ENCODE measurements at places on chromosomes 5 and 9. TPM values are rescaled to one million over a fixed set of nuclear protein-coding genes. Genes with fewer than 3 reads are reported as not detected.

GZMA gene
- not detected for total RNA-seq

HDHD3 gene
- 35.2 TPM for total RNA-seq

MLANA gene
- total RNA-seq, result not detected

SLC9A3 gene
- total RNA-seq, result 1.1 TPM

MED7 gene
- 21.2 TPM for total RNA-seq

HSPB3 gene
- not detected for total RNA-seq

IFNA2 gene
- total RNA-seq, result not detected

EPB41L4B gene
- 5.8 TPM for total RNA-seq

DCAF12 gene
- 20.8 TPM for total RNA-seq

ADAMTS12 gene
- 1.2 TPM for total RNA-seq

GPBP1 gene
- 105 TPM for total RNA-seq

MAT2B gene
- 81.6 TPM for total RNA-seq

NRG2 gene
- total RNA-seq, result 3.1 TPM

OCLN gene
- 154 TPM for total RNA-seq

PCDHA11 gene
- total RNA-seq, result 0.64 TPM

RIC1 gene
- 11.4 TPM for total RNA-seq

KIF24 gene
- 4.1 TPM for total RNA-seq

SPATA31C1 gene
- not detected for total RNA-seq

- DNase-seq, result no peak
These were observed 3.7 kb upstream of the IRX2 start for GRCh38 chr5:2755076-2755680.

DNA sequence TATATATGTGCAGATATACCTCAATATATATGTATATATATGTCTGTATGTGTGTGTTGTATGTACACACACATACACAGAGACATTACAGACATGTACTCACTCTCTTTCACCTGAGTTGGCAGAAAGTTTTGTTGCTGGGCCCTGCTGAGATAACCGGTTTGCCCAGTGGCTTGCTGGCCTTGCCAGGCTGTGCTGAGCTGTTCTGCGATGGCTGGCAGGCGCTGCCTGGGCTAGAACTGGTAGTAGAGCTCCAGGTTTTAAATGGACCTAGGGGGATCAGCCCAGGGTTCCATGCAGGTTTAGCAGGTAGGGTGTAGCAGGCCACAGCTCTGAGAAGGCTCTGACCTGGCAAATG is 394.3 kb downstream of the GADD45G start:
- DNase-seq, result peak; percentile 66

DNA sequence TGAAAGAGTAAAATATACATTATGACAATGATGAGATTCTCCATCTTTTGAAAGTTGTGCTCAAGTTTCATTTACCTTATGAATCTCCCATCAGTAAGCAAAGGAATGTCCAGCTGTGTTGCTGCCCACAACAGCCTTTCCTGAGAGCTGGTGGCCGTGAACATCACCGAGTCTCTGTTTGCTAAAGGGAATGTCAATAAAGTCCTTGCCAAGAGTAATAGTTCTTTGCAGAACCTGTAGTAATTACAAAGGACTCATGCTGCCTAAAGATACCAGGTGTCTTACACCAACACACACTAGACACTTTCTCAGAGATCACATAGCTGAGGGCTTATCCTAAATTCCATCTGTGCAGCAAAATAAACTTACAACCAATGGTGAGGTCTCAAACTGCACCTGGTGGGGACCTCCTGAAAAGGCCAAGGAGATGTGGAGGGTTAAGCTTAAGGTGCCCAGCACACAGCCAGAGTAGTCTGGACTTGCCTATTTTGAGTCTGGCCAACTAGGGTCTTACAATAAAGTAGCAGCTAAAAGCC is 111.1 kb upstream of the DAPK1 start:
- DNase-seq, result no peak

DNA sequence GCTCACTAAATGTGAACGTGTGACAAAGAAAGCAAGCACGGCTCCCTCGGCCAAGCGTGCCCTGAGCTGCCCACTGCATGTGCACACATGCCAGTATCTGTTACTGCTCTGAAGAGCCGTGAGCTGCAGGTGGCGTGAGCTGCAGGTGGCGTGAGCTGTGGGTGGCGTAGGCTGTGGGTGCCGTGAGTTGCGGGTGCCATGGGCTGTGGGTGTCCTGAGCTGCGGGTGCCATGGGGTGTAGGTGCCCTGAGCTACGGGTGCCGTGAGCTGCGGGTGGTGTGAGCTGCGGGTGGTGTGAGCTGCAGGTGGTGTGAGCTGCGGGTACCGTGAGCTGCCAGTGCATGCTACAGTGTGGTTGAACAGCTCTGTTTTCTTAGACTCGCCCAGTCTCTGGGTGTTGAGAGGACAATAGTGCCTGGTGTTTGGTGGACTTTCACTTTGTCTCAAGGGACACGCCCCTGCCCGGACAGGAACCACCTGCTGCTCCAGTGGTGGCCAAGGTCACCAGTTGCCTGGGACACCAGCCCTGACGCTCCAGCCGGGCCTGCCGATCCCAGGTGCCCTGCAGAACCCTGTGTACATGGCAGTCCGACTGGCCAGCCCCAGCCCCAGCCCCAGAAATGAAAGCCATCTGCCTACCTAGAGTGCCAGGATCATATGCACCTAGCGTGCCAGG is 6.7 kb downstream of the CCDC187 start:
- peak; percentile 58 for DNase-seq

GRCh38 chr5:104178066-104178465 is 615.5 kb upstream of the NUDT12 start:
- no peak for DNase-seq

- no peak for DNase-seq
These were observed 446.1 kb upstream of the CDH10 start for GRCh38 chr5:25090854-25091253.

DNA sequence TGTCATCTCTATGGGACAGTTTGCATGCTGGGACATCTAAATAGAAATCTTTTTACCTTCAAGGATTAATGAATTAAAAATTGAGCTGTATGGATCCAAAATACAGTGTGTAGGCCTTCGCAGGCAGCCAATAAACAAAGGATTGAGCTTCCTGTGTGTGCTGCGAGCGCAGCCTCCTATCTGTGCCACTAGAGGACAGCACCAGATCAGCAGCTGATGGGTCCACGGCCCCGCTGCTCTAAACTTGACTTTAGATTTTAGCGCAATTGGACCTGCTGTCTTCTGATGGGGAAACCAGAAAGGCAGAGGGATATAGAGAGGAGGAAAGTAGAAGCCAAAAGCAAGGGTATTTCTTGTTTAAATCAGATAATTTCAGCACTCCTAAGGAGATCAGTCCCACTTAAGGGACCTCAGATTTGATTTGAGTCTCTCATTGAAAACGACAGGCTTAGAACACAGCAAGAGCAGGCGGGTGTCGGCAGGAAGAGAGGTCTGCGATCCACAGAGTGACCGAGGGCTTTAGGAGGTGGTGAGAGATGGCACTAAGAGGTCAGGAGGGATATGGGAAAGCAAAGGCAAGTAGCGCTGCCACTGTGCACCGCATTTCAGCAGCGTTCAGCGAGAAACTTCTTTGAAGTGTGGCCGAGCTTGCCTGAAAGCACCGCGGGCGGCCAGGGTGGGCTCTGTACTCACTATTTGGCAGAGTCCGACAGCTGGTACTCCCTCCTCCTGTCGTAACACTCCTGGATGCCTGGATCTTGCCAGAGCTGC is 214.3 kb downstream of the GNA14 start:
- peak; percentile 43 for DNase-seq

GRCh38 chr9:132768932-132769905 is 99.0 kb downstream of the GTF3C4 start:
- peak; percentile 60 for DNase-seq

GRCh38 chr9:93319992-93320500 is 131.4 kb upstream of the FAM120A start:
- DNase-seq, result no peak

DNA sequence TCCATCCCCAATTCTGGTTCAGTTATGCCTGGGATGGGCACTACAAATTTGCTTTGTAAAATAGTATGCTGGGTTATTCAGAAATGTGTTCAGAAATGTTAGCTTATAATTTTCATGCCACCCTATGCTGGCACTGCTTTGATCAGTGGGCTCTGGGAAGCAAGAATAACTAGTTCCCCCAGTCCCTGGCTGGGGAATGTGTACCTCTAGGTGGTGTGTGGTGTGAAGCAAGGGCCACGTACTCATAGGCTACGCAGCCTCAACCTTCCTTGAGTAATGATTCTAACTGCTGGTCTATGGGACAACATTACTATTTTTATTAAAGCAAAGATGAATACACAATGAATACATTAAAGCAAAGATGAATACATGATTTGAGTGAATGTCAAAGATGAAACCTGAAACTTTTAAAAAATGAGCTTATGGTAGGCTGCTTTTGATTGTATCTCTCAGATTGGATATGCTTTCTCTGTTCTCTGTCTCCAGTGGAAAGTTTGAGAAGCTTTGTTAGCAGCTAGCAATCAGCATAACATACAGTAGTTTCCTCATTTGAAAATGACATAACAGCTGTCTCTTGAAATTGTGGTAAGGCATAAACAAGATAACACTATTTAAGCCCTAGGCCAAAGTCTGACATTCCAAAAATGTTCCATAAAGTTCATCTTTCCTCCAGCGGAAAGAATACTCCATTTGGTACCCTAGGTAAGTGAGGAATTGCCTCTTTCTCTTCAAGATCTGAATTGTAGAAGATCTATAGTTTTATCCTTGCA is 174.7 kb upstream of the NFIB start:
- DNase-seq, result no peak

GRCh38 chr5:68534956-68535520 is 319.5 kb downstream of the PIK3R1 start:
- no peak for DNase-seq

- DNase-seq, result no peak
These were observed 2.0 kb upstream of the MPDZ start for GRCh38 chr9:13281356-13282016.

DNA sequence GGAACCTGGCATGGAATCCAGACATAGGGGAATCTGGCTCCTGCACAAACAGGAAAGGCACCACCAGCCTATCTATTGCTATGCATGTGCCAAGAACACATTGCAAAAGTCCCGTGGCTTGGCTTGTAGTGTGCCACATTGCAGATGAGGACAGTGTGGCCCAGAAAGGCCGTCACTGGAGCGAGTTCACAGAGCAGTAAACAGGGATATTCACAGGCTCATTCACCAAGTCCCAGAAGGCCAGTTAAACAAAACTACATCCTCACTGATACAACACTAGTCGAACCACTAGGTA is 39.6 kb upstream of the TRIM32 start:
- DNase-seq, result no peak

DNA sequence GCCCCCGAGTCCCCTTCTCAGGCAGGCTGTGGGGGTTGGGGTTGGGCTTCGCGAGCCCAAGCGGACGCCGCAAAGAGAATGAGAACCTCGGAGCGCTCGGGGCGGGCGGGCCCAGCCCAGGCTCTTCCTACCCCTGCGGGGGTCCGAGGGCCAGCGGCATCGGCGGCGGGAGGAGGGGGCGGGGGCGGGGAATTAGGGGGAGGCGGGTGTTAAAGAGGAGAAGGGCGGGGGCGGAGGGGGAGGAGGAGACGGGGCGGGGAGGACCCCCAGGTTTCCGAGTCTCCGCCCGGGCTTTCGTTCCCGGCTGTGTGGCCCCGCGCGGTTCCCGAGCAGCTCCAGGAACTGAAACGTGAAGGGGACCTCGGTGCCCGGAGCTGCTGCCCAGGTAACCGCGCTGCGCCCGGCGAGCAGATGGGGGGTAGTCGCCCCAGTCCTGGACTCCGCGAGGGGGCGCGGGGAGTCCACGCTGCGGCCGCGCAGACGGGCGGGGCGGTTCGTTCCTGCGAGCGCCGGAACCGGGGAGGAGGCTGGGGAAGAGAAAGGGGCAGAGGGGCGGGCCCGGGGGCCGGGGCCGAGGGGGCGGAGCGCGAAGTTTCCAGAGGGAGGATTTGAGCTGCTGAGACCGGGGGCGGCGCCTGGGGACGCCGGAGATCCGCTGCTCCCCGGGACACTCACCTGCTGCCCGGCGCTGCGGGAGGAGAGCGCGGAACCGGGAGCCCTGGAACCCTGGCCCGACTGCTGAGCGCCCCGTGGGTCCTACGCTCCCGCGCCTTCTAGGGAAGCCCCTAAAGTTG is 38.4 kb upstream of the PLEKHG4B start:
- DNase-seq, result peak; percentile 86

DNA sequence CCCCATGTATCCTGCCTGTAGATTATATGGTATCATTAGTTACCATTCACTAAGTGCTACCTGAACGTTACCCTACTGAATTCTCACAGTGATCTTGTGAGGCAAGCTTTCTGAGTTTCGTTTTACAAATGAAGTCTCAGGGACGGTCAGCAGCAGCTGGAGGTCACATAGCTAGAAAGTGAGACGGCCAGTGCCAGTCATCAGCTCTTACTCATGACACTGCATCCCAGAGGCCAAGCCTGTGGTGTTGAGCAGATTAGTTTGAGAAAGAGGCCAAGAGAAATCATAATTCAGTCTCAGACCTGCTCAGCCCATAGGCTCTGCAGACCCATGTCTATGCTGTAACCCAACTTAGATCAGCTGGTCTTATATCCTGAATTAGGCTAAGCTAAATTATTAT is 95.7 kb upstream of the EGFLAM start:
- DNase-seq, result no peak

DNA sequence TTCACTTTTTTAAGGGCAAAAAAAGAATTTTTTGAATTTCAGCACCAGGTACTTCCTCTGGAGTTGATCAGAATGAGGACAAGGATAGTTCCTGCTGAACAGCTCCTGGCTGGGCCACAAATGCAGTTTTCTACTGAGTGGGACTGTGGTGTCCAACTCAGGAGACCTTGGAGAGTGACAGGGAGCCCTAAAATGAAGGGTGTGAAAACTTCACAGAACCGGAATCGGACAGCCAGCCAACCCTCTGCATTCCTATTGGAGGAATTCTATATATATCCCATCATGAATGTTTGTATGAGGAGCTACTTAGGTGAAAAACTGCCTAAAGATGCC is 40.6 kb downstream of the ANKH start:
- DNase-seq, result no peak

DNA sequence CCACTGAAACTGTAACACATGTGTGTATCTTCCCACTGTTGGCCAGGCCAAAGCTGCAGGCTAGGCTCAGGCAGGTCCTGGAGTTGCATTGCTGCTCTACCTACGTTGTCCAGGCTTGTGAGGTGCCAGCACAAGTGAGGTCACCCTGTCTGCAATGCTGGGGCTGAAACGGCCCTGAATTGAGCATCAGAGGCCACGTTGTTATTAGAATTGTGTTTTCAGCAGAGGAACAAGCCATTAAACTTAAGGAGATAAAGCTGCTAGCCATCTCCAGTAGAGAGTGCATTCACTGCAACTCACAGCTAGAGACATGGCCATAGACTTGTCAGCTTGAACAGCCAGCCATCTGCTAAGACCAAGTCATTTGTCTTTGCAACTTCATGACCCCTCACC is 191.8 kb downstream of the SEMA6A start:
- no peak for DNase-seq

GRCh38 chr9:112361601-112362000 is 18.3 kb upstream of the HSDL2 start:
- peak; percentile 12 for DNase-seq

DNA sequence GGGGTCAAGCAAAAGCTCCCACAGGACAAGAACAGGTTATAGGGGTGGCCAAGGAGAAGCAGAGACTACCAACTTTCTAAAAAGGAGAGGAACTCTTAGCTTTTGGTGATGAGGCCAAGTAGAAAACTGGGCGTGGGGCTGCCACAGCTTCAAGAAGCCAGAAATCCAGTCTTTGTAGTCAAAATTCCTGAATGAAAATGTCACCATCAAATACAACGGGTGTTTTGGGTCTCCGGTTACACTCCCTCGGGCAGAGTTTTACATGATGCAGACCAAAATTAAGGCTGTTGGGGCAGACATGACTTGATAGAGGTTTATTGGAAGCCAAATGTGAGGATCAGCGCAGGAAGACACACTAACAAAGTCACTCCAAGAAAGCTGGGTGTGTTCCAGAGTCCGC is 29.4 kb upstream of the N4BP3 start:
- no peak for DNase-seq
